Activated T-helper 9 cell treated with anti-CD3 and anti-CD28 coated beads, Interleukin-2, amount 50 U/mL, for 16 hours (primary cell): ENCODE measurements at places on chromosomes 6 and 20.

GRCh38 chr6:167668019-167668753 is 158.5 kb upstream of the AFDN start:
- no peak for DNase-seq

GRCh38 chr6:37381579-37381978 is 27.8 kb downstream of the RNF8 start:
- DNase-seq, result no peak

- DNase-seq, result no peak
These were observed 28.5 kb downstream of the RSPO3 start for GRCh38 chr6:127146932-127147331.

GRCh38 chr6:29884261-29884660 is 56.6 kb downstream of the HLA-G start:
- no peak for DNase-seq

DNA sequence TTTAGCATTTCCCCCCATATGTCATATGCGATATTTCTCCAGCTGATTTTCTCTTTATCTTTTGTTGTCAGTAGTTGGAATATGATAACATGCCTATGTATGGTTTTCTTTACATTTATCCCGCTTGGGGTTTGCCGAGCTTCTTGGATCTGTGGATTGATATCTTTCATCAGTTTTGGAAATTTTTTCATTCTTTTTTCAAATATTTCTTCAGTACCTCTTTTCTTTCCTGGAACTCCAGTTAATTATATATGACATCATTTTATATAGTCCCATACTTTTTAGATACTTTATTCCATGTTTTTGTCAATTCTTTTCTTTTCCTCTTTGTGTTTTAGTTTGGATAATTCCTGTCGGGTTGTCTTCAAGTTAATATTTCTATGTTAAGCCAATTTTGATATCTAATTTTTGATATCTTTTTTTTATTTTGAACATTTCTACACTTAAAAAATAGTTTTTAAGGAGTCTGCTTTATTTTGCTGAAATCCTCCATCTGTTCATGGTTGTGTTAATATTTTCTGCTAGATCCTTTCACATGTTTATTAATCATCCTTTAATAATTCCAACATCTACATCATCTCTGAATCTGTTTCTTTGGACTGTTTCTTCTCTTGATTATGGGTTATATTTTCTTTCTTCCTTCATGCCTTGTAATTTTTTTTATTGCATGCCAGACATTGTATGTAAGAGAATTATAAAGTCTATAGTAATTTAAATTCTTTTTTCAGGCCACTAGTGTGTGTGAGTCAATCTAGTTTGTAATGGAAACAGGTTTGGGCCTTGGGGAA is 9.5 kb downstream of the ZDHHC14 start:
- DNase-seq, result no peak

GRCh38 chr6:111872401-111873177 is 663 bp downstream of the FYN start:
- DNase-seq, result peak; percentile 68

GRCh38 chr6:53048431-53049195 is 16.6 kb upstream of the FBXO9 start:
- DNase-seq, result no peak

DNA sequence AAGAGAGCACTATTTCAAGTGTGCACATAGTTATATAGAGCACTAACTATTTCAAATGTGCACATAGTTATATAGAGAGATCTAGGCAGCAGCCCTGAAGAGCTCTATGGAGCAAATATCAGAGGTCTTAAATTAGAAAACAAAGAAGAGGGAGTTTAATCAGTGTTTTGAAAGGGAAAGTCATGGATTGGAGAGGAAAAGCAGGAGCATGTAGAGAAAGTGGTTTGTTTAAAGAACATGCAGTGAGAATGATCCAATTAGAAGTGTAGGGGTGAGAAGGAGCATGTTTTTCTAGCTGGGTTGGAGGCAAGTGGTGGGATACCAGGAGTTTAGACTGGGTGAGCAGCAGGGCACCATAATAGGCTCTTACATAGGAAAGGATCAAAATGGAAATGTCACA is 17.2 kb downstream of the TREML1 start:
- no peak for DNase-seq
